ENCODE measurements at places on chromosomes 12 and 14.

- DNase-seq, result no peak
These were observed 88.5 kb downstream of the GPR135 start for GRCh38 chr14:59376686-59377085.

GRCh38 chr12:38118632-38119031 is 197.9 kb upstream of the ALG10B start:
- DNase-seq, result no peak

- no peak for DNase-seq
These were observed 160.4 kb downstream of the AACS start for GRCh38 chr12:125225641-125226040.

DNA sequence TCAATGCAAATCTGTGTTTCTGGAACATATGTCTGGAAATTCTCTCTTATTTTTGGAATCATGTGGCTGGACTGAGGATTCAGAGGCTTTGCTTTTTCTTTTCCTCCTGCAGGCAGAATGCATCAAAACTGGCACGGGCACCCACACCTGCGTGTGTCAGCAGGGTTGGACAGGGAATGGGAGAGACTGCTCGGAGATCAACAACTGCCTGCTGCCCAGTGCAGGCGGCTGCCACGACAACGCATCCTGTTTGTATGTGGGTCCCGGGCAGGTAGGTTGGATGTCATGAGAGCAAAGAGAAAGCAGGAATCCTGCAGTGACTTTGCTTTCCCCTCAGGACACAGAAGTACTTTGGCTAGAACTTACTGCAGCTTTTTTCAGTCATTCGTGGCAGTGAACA is 90.3 kb downstream of the STAB2 start:
- no peak for DNase-seq

GRCh38 chr12:110344657-110345056 is 58.9 kb downstream of the ANAPC7 start:
- DNase-seq, result no peak

DNA sequence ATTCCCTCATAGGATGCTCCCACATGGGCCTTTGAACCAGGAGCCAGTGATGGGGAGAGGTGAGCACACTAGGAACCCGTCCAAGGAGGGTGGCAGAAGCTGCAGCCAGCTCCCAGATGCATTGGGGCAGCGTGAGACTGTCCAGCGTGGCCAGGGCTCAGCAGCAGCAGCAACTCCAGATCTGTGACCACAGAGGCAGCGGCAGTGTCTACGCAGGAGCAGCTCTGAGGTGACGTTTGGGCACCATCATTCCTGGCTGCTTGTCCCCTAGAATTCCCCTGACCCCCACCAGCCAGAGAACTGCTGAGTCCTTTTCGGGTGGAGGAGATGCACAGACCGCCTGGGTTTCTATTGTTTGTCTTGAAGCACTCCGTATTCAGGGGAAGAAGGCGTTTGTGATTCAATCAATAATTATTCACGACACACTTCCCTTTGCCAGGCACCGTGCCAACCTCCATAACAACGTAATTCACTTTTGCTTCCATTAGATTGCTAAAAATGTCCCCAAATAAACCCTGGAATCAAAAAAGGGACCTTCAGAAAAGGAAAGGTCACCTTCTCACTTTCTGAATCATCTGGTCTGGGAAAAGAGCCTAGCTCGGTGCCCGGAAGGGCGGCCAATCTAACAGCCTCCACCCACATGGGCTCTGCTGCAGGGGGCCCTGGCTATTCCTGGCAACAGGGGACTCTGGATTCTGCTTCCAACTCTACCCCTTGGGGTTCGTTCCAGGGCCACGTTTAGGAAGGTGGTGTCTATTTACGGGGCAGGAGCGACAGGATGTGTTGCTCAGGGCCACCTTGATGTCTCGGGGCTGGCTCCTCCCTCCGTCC is 11.4 kb upstream of the BDKRB2 start:
- peak; percentile 22 for DNase-seq

DNA sequence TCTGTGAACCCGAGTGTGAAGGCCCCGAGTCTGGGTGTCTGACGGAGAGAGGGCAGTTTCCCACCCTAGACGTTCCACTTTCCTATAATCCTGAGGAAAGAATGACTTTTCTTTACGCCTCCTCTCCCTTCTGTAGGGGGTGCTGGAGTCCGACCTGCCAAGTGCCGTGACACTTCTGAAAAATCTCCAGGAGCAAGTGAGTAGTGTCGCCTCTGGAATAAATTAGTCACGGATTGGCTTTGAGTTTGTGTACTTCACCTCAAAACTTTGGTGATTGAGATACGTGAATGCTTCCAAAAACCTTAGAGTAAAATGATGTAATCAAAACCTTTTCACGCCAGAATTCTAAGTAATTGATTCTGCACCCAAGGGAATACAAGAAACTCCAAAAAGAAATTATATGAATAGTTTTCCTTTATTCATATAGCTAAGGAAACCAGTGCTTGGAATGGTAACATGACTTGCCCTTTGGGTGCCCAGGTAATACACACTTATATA is 452 bp downstream of the NGDN start:
- DNase-seq, result no peak

Measured in fibroblast of lung (primary cell).